ENCODE measurements at places on chromosomes 2 and 18. TPM values are rescaled to one million over a fixed set of nuclear protein-coding genes. Genes with fewer than 3 reads are reported as not detected.
A peak's percentile ranks its signal among the peaks of the same experiment; 100 is the strongest.

- no peak for DNase-seq
Measured at GRCh38 chr2:24543252-24543651, 52.2 kb downstream of the NCOA1 start.

KRTCAP3 gene
- not detected for total RNA-seq

FEZ2 gene
- 103 TPM for total RNA-seq

POTEI gene
- total RNA-seq = not detected

DNA sequence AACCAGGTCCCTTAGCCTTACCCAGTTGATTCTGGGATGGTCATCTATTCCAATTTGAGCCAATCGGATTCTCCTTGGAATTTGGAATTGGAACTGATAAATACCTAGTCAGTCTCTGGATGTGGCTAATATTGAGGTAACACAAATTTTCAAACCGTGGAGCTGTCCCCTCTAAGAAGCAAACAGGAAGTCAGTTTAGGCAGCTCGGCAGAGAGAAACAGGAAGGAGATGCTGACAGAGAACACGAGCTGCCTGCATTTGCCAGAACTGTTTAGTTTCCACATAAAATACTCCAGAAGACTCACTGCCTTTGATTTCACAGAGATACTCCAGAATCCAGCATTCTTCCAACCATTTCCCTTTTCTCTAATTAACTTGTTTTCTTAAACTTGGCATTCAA lies 1024.9 kb downstream of the BCL11A start:
- no peak for DNase-seq

- peak; percentile 60 for DNase-seq
Measured at GRCh38 chr2:20103530-20103929, 52.1 kb upstream of the LAPTM4A start.

GRCh38 chr2:129799036-129799958 lies 180.2 kb upstream of the RAB6C start:
- DNase-seq = no peak
